ENCODE measurements at places on chromosomes 7 and 10. TPM values are rescaled to one million over a fixed set of nuclear protein-coding genes. Genes with fewer than 3 reads are reported as not detected.

GRK5 gene
- polyA plus RNA-seq, result 38.5 TPM

ELOVL3 gene
- 1.5 TPM for polyA plus RNA-seq

ZNF488 gene
- polyA plus RNA-seq, result not detected

C10orf53 gene
- not detected for polyA plus RNA-seq

DMTF1 gene
- 28.1 TPM for polyA plus RNA-seq

PLAC9 gene
- polyA plus RNA-seq, result 101 TPM

SCIN gene
- polyA plus RNA-seq, result 0.39 TPM

PRSS1 gene
- polyA plus RNA-seq, result 39,878 TPM

SFTPA1 gene
- 0.39 TPM for polyA plus RNA-seq

CDK1 gene
- polyA plus RNA-seq, result 1.7 TPM

JAKMIP3 gene
- polyA plus RNA-seq, result 0.15 TPM

ADAP1 gene
- polyA plus RNA-seq, result 9.8 TPM

GIMAP2 gene
- 8.3 TPM for polyA plus RNA-seq

CYP2C18 gene
- polyA plus RNA-seq, result 1.9 TPM

EN2 gene
- polyA plus RNA-seq, result not detected

LRIT1 gene
- not detected for polyA plus RNA-seq
